Stimulated activated CD4-positive, alpha-beta T cell treated with anti-CD3 and anti-CD28 coated beads, TNF-alpha, amount 100 ng/mL, for 1 hour (primary cell): ENCODE measurements at places on chromosomes 11 and 22.

GRCh38 chr22:43462701-43463100, 50.9 kb downstream of the MPPED1 start:
- no peak for DNase-seq

- DNase-seq = no peak
Measured at GRCh38 chr11:28296426-28296825, 188.2 kb downstream of the METTL15 start.

DNA sequence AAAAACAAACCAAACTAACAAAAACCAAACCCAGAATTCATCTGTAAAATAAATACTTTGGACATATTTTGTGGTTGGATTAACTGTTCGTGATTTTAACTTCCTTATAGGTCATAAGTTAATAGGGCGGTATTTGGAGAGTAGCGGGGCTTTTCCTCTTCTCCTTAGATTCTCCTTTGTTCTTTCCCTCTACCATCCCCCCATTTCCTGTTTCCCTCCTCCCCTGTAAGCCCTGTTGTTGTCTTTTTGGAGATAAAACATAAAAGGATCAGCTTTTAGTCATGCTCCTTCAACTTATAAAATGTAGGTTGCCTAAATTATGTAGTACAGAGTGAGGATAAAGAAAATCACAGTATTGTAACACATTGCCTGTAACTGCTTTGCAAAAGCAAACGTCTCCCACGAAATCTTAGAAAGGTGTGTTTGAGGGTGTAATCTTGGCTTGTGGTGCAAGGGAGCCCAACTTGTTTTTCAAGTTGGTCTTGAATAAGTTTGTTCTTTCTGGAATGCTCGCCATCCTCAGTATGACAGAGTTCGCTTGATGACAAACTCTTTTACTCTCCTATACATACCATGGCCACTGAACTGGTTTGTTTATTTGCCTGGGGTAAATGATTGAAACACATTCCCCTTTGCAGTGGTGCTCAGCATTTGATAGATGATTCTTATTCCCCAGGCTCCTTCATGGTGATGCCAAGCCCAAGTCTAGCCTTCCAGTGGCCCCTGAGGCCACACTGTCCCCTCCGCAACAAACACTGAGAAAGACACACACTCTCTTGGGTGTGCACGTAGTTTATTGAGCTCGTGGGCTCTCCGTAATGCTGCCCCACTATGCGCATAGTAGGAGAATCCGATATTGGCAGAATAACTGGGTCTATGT, 49.4 kb downstream of the TEAD1 start:
- no peak for DNase-seq

DNA sequence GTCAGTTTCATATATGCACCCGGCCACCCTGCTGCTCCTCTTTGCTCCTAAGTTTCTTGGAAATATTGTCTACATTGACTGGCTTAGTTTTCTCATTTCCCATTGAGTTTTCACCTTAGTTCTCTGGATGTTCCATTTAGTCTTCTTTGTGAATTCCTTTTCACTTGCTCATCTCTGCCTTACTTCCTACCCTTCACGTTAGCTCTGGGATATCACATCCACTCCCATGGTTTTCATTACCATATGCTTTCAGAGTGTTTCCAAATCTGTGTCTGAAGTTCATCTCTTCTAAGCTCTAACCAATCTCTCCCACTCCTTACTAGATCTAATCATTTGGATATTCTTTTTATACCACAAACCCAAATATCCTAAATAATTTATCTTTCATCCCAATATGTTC, 226.4 kb downstream of the FAM76B start:
- no peak for DNase-seq

GRCh38 chr11:28537822-28538221, 429.6 kb downstream of the METTL15 start:
- no peak for DNase-seq

DNA sequence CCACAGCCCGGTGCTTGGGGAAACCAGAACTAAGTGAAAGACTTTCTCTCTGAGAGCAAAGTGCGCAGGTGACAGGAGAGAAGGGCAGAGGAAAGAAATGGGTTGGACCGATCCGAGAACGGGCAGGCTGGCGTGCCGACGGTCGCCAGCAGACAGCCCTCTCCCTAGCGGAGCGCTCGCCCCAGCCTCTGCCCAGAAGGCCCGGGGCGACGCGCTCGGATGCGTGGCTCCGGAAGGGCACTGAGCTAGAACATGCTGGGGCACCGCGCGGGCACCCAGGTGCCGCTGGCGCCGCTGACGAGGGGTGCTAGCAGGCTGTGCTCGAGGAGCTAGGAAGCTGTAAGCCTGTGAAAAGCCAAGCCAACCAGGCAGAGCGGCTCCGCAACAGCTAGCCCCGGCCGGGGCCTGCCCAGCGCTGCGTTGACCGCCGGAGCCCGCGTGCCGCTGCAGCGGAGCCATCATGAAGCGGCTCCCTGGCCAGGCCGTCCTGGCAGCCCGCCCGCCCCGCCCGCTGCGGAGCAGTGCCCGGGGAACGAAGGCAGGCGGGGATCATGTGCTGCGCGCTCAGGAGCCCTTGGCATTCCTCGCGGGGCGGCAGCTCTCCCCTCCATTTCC, 22.1 kb upstream of the RRAS2 start:
- DNase-seq = no peak

GRCh38 chr11:90753546-90753945, 530.7 kb upstream of the CHORDC1 start:
- no peak for DNase-seq

- no peak for DNase-seq
Measured at GRCh38 chr22:42324990-42325710, 54.7 kb upstream of the TCF20 start.
